Karpas-422 (cell line): ENCODE measurements at places on chromosomes 5 and 9. TPM values are rescaled to one million over a fixed set of nuclear protein-coding genes. Genes with fewer than 3 reads are reported as not detected.

DNA sequence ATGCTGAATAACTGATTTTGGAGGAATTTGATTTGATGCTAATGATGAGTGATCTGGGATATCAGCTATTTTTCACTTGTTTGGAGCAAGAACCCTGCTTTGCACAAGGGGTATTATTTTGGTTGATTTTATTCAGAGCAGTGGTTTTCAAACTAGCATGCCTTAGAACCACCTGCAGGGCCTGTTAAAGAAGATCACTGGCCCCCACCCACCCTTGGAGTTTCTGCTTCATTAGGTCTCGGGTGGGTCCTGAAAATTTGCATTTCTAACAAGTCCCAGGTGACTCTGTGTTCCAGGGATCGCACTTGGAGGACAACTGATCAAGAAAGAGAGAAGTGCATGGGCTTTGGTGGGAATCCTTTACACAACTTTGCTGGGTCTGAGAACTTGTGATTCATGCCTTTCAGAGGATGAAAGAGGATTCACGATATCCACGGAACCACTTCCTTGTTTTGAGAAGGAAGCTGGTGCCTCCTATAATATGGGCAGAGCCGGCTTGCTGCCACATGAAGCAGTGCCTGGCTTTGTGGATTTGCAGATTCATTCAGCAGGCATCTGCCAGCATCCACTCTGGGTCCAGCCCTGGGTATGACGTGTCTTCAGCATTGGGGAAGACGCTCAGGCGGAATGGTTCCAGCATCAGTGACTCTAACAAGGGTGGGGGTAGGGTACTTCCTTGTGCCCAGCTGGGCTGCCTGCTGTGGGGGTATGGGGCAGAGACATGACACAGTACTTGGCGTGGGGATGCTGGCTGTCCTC lies 106.6 kb upstream of the PITX1 start:
- peak; percentile 51 for DNase-seq

GRCh38 chr9:136831720-136832104 lies 10.6 kb upstream of the AJM1 start:
- DNase-seq = no peak

DNA sequence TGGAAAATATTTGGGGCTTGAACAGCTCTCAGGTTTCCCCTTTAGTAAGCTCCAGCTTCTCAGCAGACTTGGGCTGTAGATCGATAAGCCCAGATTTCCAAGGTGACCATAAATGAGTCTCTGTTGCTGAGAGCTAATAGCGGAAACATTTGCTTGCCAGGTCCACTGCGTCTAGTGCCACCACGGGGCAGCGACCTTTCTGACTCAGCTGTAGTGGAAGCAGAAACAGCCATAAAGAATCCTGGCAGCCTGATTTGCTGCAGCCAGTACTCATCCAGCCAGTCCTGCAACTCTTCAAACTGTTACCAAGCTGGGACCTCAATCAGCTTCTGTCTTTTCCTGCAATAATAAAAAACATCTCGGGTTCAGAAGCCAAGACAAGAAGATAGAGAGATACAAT lies 241.7 kb downstream of the DOCK8 start:
- DNase-seq = no peak

- no peak for DNase-seq
These were observed 15.4 kb downstream of the REEP5 start for GRCh38 chr5:112906637-112907036.

GRCh38 chr5:16863469-16863946 lies 72.6 kb downstream of the MYO10 start:
- no peak for DNase-seq

GRCh38 chr9:106020186-106020585 lies 325.8 kb downstream of the TMEM38B start:
- no peak for DNase-seq

- peak; percentile 90 for DNase-seq
These were observed 476.4 kb downstream of the KDM4C start for GRCh38 chr9:7234144-7234543.

The HSD17B3 gene
- not detected in 2 replicates for total RNA-seq
